ENCODE measurements at places on chromosomes 5 and 9.

GRCh38 chr5:16693879-16694278, 77.1 kb upstream of the RETREG1 start:
- DNase-seq = no peak

GRCh38 chr5:107878661-107879060, 207.9 kb upstream of the EFNA5 start:
- no peak for DNase-seq

GRCh38 chr9:81092057-81092456, 597.3 kb downstream of the TLE1 start:
- DNase-seq = no peak

- DNase-seq = no peak
Observed at GRCh38 chr9:129608561-129609481, 12.1 kb downstream of the C9orf50 start.

DNA sequence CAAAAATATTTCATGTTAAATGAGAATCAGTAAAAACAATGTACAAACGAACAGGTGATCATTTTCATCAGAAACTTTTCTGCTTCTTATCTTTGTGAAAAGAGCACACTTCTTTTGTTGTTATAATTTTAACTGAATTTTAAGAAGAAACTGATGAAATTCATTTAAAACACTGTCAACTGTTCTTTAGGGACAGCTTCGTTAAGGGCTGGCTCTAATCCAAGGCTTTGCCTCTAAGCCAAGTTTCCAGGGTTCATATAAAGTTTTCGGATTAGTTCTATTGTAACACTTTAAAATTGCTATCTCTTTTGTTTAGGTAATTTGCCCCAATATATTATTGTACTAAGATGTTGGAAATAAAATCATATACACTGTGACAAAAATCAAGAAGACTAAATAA, 559.2 kb downstream of the TUSC1 start:
- DNase-seq = no peak

DNA sequence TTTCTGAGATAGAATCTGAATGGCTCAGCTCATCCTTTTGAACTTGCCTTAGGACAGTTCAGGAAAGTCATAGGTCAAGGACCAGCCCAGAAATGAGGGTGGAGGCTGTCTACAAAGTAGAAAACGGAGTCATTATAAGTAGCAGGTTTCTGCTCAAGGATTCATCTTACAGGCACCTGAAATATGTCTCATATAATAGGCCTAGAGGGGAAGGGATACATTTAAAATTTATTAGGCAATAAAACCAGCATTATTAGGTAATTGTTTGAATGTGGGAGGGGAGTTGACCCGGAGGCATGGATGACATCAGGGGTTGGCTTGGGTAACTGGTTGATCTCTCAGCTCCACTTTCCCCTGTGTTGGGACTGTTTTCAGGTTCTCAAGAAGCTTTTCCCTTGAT, 11.9 kb upstream of the GALNT10 start:
- no peak for DNase-seq
